ENCODE measurements at places on chromosomes 6 and 20. TPM values are rescaled to one million over a fixed set of nuclear protein-coding genes. Genes with fewer than 3 reads are reported as not detected.
A peak's percentile ranks its signal among the peaks of the same experiment; 100 is the strongest.

- DNase-seq, result no peak
Observed at GRCh38 chr6:107441682-107442081, 17.7 kb downstream of the PDSS2 start.

DNA sequence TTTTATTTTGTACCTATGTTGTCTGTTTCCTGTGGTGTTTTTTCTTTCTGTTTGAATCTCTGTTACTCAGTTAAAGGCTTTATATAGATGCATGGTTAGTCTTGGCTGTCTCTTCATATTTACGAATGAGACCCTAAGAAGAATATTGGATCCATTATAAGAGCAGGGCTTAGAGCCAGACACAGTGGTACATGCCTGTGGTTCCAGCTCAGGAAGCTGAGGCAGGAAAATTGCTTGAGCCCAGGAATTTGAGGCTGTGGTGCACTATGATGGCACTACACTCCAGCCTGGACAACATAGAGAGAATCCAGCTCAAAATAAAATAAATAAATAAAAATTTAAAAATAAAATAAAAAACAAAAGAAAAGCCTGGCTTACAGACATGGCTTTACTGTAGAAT lies 211.1 kb downstream of the SOD2 start:
- DNase-seq, result no peak

DNA sequence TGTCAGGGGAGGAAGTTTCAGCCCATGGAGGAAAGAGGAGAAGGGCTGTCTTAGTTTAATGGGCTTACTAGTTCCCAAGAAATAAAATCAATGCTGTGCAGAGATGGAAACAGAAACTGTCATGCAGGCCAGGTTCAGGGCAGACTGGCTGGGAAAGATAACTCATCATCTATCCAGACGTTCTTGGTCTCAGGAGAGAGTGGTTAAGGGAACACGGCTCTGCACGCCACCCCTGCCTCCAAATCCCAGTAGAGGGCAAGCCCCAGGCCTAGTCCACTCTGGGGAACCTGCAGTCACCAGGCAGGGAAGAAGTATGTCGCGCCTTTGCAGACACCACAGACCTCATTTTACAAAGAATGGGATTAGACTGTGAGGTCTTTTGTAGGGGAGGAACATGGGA lies 12.5 kb downstream of the ALDH8A1 start:
- no peak for DNase-seq

DNA sequence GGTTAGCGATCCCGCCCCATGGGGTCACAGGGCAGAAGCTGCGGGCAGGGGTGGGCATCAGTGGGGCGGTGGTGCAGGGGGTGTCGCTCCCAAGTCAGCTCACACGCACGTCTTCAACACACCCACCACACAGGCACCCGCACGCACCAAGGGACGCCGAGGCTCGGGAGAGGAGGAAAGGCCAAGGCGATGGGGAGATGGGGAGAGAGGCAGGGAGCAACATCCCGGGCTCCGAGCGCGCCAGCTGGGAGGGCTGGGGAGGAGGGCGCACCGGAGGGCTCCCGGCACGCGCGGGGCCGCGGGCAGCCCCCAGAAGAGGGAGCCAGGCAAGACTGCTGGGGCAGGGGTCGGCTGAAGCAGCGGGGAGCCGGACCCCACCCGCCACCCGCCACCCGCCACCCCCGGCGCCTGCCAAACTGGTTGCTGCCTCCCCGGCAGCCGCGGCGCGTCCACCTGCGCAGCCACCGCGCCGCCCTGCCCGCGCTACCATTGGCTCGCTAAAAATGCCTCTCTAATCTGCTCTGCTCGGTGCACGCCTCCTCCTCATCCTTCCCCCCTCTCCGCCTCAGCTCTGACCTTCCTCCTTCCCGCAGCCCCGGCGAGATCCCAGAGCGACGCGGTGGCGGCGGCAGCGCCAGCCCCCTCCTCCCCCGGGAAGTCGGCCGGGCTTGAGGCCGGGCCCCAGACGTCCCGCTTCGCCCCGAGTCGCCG lies at the start of gene PACSIN1:
PACSIN1 (plus strand) TSS at position 546 of the 711 bp plus-strand sequence. CDS start 60,230 bp downstream, outside the sequence.
- DNase-seq, result no peak

- DNase-seq, result no peak
Observed at GRCh38 chr20:36312724-36313441, 6.7 kb downstream of the DLGAP4 start.

- no peak for DNase-seq
Observed at GRCh38 chr6:56145616-56146015, 101.8 kb downstream of the COL21A1 start.

Gene IYD
- total RNA-seq, result not detected

Gene C6orf132
- total RNA-seq, result not detected

Gene KIF6
- 2.2 TPM for total RNA-seq

DNA sequence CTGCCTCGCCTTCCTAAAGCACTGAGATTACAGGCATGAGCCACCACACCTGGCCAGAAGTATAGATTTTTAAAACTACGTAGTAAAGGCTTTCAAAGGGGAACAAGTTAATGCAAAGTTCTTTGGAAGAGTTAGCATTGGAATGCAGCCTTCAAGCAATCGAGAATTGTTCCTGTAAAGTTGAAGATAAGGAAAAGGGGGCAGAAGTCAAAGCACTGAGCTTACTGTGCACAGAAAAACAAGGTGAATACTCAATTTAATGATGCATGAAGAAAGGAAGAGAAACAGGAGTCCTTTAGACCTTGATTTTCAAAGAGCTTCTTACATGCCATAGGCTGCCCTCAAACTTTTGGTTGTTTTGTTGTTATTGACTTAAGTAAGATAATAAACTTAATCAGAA lies 29.1 kb upstream of the LGSN start:
- DNase-seq, result no peak

GRCh38 chr6:139344186-139344963 lies 30.1 kb downstream of the CITED2 start:
- DNase-seq, result no peak

Gene RBM24
- total RNA-seq, result 1.0 TPM

Gene BPIFA1
- total RNA-seq, result not detected

DNA sequence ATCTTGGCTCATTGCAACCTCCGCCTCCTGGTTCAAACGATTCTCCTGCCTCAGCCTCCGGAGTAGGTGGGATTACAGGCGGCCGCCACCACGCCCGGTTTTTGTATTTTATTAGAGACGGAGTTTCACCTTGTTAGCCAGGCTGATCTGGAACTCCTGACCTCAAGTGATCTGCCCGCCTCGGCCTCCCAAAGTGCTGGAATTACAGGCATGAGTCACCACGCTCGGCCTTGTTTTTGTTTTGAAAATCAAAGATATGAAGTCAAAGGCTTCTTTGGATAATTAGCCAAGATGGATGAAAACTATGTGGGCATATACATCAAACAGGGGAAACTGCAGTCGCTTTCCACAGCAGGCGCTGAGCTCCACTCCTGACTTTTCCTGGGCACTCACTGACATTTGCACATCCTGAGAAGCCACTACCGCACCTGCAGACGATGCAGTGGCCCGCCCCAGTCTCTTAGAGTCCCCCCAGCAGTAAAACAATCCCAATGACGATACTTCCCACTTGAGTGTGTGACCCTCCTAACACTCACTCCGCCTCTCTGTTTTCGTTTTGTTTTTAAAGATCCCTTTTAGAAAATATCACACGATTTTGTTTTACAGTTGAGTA lies 44.1 kb downstream of the GJA1 start:
- peak; percentile 2 for DNase-seq

GRCh38 chr6:161366301-161366923 lies 92.6 kb upstream of the AGPAT4 start:
- DNase-seq, result no peak

Data from H4 (cell line).